HepG2 (cell line): ENCODE measurements at places on chromosomes 16 and 17. TPM values are rescaled to one million over a fixed set of nuclear protein-coding genes. Genes with fewer than 3 reads are reported as not detected.
A peak's percentile ranks its signal among the peaks of the same experiment; 100 is the strongest.

- no peak for DNase-seq
These were observed 28.9 kb downstream of the G6PC1 start for GRCh38 chr17:42929497-42929844.

MRPS34 gene
- 129 and 131 TPM in 2 replicates for total RNA-seq

- no peak for DNase-seq
These were observed 9.4 kb downstream of the MPP3 start for GRCh38 chr17:43823350-43824084.

DNA sequence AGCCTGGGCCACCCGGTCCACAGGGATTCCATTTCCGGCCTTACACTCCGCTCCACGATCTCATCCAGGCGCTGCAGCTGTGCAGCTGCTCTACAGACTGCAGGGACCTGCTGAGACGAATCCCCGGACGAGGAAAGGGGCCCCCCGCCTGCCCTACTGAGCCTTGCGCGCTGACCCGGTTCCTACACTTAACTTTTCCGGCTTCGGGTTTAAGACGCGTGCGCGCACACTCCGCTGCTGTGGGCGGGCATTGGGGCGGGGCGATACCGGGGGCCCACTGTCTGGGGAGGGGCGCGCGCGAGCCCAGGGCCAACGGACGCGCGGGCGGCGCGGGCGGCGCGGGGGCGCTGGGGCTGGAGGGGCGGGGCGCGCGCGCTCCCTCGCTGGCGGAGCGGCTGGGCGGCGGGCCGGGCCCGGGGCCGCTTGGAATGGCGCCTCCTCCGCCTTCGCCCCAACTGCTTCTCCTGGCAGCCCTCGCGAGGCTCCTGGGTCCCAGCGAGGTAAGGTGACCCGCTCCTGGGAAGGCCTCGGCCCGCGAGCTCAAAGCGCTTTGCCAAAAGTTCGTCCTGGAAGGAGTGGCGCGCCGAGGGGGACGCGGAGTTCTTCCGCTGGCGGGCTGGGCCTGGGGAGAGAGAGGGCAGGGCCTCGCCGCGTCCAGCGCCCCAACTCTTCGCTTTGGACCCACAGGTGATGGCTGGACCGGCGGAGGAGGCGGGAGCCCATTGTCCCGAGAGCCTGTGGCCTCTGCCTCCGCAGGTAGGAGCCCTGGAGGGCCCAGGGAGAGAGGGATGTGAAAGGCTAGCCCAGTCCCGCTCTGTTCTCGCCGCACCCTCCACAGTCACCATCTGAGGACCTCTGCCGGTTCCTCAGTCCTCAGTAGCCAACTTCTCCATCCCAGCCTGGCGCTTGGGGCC is at the start of gene TP53I13:
Gene TP53I13, plus strand, starts transcription at position 371 of the 914 bp plus-strand sequence. Its CDS starts 58 bp downstream, at position 429.
- peak; percentile 51 for DNase-seq

KCNJ12 gene
- total RNA-seq, result not detected in 2 replicates

DNA sequence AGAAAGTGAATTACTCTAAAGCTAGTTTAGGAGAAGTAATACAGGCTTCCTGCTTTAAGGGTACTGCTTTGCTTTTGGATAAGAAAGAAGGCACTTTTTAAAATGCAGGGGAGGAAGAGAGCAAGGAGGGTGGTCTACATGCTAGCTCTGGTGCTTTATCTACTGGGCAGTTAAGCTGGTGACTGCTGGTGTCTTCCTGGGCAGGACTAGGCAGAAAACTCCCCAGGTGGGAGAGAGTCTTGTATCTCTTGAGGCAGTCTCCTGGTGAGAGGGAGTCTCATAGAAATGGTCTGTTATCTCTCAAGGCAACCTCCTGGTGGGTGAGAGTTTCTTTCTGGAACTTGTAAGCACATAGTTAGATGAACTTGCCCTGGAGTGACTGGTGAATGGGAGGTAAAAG is 953.9 kb upstream of the GOT2 start:
- DNase-seq, result no peak

ALKBH5 gene
- total RNA-seq, result 68.9 and 77.9 TPM in 2 replicates
